HCT116 (cell line): ENCODE measurements at places on chromosomes 1 and 21.

DNA sequence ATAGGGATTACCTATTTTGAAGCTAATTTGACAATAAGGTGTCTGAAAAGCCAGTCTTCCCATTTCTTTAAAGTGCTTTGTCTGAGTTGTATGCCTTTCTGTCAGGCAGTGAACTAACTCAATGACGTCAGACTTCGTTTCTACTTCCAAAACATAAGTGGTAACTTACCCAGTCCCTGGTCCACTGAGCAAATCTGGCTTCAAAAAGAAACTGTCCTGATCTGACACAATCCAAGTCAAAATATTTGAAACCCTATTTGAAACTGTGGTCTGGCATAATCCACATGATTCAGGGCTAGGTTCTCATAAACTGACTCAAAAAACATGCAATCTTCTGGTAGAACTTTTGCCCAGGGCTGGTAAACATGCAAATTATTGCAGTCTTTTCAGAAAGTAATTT lies 34.0 kb downstream of the DIRAS3 start:
- DNase-seq, result no peak

GRCh38 chr1:44820328-44821239 lies 12.3 kb downstream of the BTBD19 start:
- DNase-seq, result no peak

- no peak for DNase-seq
Measured at GRCh38 chr1:19438516-19439195, 46.7 kb downstream of the CAPZB start.

GRCh38 chr1:192008281-192008825 lies 149.9 kb upstream of the RGS18 start:
- DNase-seq, result no peak

- no peak for DNase-seq
Measured at GRCh38 chr1:45640293-45640692, 16.4 kb upstream of the CCDC17 start.

- DNase-seq, result peak; percentile 2
Measured at GRCh38 chr1:22500471-22500870, 48.8 kb downstream of the ZBTB40 start.

- DNase-seq, result no peak
Measured at GRCh38 chr1:17466359-17466758, 26.9 kb upstream of the RCC2 start.

GRCh38 chr1:63772201-63772600 lies 1.6 kb upstream of the ROR1 start:
- DNase-seq, result no peak

- DNase-seq, result no peak
Measured at GRCh38 chr1:55180075-55180670, 35.0 kb downstream of the USP24 start.

- no peak for DNase-seq
Measured at GRCh38 chr1:210438928-210439841, 110.5 kb downstream of the HHAT start.

- no peak for DNase-seq
Measured at GRCh38 chr1:59743324-59744091, 71.2 kb upstream of the HOOK1 start.

DNA sequence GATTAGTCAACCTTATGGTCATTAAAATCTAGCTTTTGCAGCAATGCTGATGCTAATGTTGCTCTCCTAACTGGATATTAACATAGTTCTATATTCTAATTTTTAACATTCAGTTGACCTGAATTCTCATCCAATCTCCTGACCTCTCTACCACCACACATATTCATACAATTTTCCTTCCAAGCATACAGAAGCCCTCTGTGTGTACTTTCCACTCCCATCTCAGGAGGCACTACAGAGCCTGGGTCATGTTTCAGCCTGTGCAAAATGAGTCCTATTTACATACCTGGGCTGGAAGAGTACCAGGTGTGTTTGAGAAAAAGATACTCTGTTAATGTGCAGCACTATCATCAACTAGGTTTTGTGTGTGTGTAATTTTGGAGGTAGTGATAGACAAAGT lies 486.3 kb downstream of the NEGR1 start:
- DNase-seq, result no peak

DNA sequence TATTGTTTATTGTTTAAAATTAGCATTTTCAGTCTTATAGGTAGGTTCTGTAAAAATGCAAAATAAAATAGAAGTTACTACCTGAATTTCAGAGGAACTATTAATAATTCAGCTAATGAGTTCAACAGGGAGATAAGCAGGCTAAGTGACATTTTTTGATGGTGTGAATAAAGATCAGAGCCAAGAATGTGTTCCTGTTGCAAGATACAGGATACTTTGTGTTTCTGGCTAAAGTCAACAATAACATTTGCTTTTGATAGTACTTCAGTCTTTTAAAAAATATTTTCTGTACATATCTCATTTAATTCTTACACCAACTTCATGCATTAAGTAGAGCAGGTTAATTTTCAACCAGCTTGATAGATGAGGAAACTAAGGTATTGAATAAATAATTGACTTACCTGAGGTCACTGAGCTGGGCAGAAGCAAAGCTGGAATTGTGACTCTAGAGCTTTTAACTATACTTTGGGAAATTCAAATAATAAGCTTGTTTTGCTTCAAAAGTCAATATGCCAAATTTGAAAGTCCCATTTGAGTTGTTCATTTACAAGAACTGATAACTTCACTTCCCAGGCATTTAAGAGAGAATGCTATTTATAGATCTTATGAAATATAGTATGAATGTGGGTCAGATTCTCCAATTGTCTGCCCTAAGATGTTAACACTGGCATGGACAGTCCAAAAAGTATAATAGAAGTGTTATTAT lies 6.0 kb downstream of the GORAB start:
- no peak for DNase-seq

- peak; percentile 19 for DNase-seq
Measured at GRCh38 chr1:234683861-234684632, 74.1 kb upstream of the IRF2BP2 start.

GRCh38 chr1:37480581-37481288 lies 6.4 kb downstream of the ZC3H12A start:
- DNase-seq, result no peak

GRCh38 chr1:161200421-161200991 lies 1.7 kb upstream of the ADAMTS4 start:
- no peak for DNase-seq

DNA sequence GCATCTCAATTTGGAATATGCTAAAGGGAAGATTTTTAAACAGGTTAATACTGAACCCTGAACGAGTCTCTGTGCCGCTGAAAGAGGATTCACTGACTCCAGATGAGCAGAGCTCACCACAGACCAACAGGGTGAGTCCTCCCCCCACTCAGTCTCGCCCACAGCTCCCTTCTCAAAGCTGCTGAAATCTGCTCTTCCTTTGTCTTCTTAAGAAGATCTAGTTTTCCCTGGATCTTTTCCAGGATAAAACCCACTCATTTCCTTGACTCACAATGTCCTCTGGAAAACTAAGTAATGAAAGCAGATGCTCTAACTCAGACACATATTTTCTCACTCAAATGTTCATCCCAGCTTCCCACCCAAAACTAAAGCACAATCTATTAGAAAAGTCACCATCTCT lies 447.0 kb upstream of the PKN2 start:
- DNase-seq, result no peak
